Epithelial cell of prostate (primary cell): ENCODE measurements at places on chromosomes 2 and 18.

DNA sequence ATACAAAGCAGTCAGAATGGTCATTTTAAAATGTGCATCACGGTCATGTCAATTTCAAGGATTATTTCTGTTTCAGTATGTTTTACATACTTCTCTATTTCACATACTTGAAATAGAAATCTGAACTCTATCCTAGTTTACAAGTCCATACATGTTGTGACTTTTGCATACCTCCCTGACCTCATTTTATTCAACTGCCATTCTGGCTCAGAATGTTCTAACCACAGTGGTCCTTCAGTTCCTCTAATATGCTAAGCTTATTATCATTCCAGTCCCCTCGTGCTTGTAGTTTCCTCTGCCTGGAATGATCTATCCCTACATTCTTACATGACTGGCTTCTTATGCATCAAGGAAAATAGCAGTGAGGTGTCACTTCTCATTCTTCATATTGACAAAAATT, 295.6 kb downstream of the KIAA1328 start:
- no peak for DNase-seq

- DNase-seq = no peak
Observed at GRCh38 chr2:208256192-208256782, 1.4 kb upstream of the IDH1 start.

DNA sequence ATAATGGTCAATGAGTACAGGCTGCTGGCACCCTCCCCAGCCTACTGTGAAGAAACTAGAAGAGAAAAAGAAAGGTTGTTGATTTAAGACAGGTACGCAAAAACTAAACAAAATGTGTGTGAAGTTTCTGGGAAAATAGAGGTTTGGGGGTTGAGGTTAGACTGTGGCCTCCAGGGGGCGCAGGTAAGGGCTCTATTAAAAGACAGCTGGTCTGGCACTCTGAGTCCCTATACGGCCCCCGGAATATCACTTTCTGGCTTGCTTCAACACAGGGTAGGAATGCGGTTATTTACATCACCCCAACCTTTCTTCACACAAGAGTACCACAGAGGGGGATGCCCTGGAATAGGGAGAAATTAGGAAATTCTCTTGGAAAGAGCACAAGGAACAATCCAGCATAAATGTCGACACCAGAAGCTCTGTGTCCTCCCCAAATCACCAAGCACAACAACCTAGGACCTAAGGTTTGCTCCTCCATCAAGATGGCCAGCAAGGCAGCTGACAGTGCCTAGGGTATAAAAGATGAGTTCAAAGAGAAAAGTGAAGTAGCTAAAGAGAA, 480.8 kb upstream of the KLHL29 start:
- no peak for DNase-seq

DNA sequence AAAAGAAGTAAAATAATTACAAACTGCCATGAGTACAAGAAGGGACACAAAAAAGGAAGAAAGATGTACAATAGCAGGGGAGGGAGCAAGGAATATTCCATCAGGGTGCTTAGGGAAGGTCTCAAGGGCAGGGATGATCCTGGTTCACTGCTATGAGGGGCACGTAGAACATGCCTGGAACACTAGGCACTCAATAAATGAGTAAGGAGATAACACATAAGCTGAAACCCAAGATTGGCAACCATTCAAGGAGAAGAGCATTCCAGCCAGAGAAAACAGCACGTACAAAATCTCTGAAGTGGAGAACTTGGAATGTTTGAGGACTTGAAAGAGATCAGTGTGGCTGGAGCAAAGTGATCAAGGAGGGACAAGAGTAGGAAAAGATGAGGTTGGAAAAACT, 103.2 kb downstream of the FAM161A start:
- no peak for DNase-seq

DNA sequence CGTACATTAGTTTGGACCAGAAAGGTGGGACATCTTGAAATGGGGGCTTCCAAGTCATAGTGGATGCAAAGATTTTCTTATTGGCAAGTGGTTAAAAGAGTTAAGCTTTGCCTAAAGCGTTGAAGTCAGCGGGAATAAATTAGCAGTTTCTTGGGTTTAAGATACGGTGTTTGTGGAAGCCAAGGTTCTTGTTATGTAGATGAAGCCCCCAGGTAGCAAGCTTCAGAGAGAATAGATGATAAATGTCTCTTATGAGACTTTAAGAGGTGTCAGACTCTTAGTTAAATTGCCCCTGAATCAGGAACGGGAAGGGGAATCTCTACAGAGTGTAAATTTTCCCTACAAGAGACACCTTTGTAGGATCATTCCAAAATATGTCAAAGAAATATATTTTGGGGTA, 10.9 kb upstream of the GLS start:
- DNase-seq = no peak

GRCh38 chr18:77470569-77471413, 221.1 kb downstream of the GALR1 start:
- no peak for DNase-seq

GRCh38 chr2:66433945-66434678, 813 bp upstream of the MEIS1 start:
- no peak for DNase-seq
